ENCODE measurements at places on chromosomes 12 and 14.

GRCh38 chr14:72783741-72784140 is 110.2 kb downstream of the DPF3 start:
- no peak for DNase-seq

DNA sequence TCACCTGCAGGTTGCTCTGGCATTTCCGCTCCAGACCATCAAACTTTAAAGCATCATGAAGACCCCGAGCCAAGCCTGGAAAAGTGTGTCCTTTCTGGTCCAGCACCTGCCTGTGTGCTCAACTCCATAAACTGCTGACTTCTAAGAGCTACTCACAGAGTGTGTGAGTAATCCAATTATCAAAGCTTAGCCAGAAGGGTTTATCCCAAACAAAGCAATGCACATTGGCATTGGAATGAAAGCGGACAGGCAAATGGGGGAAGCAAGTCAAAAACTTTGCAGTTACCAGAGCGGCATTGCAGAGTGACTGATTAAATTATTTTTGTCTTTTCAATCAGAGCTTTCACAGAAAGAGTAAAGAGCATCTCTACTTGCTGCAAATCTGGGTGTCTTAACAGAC is 1262.4 kb upstream of the SEL1L start:
- no peak for DNase-seq

DNA sequence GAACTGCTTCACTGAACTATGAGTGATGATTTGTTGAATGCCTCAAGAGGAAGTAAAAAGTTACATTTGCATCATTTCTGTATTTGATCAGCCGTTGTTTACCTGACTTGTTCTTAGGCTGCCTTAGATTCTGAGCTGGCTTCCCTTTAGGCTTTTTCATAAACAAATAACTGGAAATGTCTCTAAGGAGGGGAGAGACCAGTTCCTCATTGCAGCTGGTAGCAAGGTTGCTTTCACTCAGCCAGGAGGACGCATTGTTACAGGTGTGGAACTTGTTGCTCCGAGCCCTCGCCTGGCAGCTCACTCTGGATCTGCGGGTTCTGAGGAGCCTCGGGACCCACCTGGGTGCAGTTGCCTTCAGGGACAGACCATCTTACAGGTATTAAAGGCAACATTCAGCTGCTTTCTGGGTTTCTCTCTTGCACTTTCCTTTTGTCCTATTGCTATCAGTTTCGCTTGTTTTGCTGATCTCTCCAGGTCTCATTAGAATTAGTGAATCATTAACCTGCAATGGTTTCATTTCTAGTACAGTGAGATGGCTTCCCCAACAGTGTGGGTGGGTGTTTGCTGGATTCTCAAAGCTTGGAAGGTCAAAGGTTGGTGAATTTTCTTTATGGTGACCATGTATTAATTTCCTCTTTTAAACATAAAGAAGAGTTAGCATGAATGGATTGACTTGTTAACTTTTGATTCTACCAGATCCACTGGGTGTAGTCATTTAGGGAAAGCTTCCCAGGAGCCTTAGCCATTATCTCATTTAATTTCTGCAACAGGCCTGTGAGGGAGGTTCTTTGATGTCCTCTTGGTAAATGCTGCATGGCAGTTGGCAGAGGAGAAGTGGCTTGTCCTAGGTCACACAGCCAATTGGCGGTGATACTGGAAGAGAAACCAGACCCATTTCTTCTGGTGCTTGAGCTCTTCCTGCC is at the start of gene PLEKHG7:
Gene PLEKHG7 (plus strand): TSS at position 236 of the 926 bp plus-strand sequence. CDS start 3,643 bp downstream, outside the sequence.
- no peak for DNase-seq

DNA sequence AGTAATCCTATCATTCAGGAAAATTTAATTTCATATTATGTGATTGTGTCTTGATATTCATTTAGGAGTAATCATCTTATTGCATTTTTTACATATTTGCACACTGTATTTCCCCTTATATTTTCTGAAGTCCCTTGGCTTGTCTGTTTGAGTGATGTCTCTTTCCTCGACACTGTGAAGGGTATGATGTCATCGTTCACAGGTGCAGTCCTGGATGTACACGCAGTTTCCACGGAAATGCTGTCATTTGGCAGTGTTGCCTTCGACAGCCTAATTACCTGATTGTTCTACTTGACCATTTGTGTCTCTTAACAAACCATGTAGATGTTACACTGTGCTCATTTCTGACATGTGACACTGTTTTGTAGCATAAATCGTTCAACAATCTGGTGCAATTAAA is 1277.0 kb downstream of the TMEM121 start:
- DNase-seq, result no peak

DNA sequence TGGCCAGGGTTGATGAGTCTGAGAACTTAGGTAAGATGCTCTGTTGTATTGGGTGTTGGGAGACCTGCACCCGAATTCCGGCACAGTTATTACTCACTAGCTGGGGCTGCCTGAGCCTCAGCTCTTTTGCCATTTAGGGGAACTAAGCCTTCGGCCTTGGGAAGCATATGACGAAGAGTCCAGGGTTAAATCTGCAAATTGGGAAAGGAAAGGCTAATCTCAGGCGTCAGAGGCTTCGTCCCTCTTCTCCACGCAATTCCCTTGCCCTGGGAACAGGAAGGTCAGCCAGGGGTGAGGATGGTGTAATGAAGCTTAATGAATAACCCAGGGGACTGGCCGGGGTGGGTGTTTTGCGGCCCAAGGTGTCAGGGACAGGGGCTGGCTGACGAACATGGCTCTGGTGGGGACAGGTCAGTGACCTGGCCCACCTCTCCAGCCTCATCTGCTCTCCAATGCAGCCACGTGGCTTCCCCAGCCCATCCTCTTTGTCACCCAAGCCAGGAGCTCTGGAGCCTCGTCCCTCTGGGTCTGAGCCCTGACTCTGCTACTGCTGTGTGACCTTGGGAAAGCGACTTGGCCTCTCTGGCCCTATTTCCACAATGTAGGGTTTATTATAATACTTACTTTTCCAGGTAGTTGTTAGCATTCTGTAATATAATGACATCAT is 3.8 kb upstream of the SDSL start:
- no peak for DNase-seq

- DNase-seq, result no peak
Measured at GRCh38 chr14:101591582-101591981, 30.3 kb downstream of the DIO3 start.

DNA sequence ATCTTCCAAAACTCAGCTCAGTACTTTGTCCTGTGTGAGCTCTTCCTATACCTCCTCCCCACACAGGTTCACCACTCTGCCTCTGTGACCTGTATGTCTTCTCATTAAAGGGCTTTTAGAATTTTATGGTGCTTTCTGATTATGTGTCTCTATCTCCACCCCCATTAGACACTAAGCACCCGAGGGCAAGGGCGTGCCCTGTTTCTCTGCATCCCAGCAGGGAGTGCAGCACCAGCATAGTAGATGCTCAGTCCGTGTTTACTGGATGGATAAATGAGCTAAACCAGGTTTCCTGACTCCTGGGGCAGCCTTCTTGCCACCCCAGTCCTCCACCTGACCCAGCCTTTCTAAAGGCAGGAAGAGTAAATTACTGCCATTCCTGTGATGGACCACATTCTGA is 333.8 kb downstream of the CACNA1C start:
- no peak for DNase-seq

DNA sequence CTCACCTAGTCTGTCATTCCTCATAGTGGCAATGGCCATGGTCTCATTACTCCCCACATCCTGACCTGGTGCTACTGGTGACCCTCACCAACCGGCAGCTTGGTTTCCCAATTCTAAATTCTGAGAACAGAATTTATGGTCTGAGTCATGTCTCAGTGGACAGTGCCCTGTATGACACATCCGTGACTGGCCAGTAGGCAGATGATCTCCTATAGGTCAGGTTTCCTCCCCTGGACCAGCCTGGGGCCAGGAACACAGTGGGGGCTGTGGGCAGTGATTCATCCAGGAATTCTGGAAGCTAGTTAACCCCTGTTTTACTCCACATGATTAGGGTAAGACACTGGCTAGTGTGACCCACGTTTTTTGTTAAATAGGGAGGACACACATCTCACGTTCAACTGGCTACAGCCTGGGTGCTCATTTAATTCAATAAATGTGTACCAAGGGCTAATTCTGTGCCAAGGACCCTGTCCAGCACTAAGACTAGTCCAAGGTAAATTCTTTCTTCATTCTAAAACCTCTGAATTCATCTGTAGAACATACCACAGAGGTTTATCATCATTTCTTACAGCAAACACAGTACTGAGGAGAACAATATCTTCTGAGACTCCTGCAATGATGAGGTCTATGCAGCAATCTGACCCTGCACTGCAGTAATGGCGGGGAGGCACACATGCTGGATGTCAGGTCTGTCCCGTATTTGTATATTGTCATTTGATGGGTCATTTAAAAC is 249.6 kb upstream of the TBX3 start:
- DNase-seq, result no peak

- no peak for DNase-seq
Measured at GRCh38 chr12:9348906-9349518, 140.8 kb upstream of the PZP start.

GRCh38 chr14:97924922-97925613 is 1127.9 kb downstream of the VRK1 start:
- DNase-seq, result no peak

- DNase-seq, result no peak
Measured at GRCh38 chr12:108729612-108730364, 1.5 kb downstream of the CORO1C start.

DNA sequence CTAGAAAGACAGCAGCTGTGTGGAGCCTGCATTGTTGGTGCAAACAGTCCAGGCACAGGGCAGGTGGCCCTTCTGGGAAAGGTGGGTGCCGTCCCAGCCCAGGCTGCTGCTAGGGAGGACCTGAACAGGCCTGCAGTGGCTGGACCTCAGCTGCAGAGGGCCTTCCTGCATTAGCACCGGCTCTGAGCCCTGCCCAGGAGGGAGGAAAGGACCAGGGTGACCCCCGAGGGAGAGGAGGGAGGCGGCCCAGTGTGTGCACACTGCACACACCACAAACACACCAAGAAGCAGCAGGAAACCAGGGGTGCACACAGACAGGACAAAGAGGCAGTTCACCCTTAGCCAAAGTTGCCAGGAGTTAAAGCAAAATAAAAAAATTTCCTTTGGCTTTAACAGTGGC is 8.0 kb upstream of the PGAM5 start:
- no peak for DNase-seq

GRCh38 chr14:96538097-96538989 is 36.2 kb downstream of the PAPOLA start:
- DNase-seq, result no peak

DNA sequence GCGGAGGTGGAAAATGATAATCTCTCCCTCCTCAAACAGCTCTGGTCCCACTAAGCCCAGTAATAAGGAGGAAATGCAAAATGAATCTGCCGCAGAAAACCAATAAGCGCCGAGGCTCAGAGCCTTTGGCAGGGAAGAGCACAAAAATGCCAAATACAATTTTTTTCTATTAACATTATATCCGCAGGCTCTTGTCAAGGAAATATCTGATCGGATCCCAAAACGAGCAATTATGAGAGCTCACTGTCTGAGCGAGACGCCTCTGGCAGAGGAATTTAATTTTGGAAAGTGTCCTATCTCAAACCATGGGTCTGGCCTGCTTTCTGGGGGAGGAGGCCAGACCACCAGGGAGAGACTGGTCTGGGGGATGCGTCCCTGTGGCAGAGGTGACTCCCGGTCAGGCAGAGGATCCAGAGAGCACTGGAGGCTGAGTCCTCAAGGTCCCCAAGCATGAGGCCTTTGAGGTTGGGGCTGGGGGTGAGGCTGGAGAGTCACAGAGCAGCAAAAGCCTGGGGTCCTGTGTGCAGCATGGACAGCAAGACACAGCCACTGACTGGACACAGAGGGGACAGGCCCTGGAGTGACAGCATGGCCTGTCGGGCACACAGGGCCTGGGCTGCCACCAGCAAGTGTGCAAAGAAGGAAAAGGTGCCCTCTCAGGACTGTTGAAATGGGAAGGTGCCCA is 342.8 kb upstream of the SFSWAP start:
- DNase-seq, result no peak

GRCh38 chr12:116421785-116422538 is 137.2 kb upstream of the MAP1LC3B2 start:
- no peak for DNase-seq

- no peak for DNase-seq
Measured at GRCh38 chr14:105908481-105908911, 382.1 kb downstream of the TMEM121 start.

DNA sequence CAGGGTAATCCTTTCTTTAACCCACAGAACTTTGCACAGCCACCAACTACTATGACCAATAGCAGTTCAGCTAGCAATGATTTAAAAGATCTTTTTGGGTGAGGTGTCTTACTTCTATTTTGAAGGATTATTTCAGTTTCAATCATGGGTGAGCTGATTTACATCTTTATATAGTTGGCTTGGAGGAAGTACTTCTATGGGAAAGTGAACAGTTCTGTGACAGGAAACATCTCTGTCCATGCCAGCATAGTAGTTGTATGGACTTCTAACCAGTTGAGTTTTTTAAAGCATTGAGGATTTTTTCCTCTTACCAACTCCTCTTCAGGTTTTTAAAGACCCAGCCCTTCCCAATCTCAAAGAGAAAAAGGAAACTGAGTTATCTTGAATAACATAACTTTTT is 17.8 kb upstream of the SLC17A8 start:
- no peak for DNase-seq

GRCh38 chr12:1189163-1189562 is 198.1 kb downstream of the ERC1 start:
- no peak for DNase-seq

DNA sequence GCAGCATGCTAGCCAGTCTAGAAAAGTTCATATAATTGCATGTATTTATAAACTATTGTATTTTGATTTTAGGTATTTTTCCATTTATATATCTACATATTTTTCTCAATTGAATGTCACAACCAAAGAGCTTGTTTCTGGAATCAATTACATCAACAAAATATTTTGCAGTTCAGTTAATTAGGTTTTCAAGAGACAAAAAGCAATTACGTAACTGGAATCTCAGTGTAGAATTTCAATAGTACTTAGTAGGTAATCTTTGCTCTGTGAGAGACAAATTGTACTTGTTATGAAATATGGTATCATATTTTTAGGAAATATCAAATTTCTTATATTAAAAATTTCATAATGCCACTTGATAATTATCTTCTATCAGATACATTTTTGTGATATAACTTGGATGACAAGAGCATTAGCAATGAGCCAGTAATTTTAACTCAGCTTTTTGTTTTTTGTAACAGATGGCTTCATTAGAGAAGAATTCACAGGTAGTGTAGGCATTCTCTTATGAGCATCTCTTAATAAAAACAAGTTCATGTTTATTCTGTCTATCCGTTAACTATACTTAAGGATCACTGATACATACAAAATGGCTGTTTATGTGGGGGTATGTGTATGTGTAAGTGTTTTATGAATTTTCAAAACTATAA is 774.7 kb downstream of the C12orf50 start:
- DNase-seq, result no peak

DNA sequence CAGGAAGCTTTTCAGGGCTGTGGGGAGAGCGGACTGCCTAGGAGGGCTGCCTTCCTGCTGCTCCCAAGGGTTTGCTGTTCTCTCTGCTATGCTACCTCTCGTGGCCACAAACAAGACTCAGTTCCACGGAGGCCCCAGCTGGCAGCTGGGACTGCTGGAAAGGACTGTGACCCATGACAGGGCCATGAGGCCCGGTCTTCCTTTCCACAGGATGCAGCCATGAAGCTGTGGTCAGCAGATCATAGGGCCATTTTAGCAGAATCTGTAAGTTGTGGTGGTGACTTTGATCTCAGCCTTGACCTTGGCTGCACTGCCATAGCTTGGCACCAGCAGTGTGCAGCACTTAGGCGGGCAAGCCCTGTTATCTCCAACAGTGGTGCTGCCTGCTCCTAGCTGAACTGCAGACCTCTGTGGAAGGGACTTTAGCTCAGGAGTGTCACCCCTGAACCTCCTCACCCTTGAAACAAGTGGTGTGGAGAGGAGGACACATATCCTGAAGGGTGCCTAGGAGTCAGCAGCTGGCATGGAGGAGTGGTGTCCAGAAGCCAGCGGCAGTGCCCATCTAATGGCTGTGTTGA is 12.3 kb downstream of the KRT80 start:
- no peak for DNase-seq

- DNase-seq, result no peak
Measured at GRCh38 chr14:23396126-23396525, 11.9 kb downstream of the MYH6 start.
